ENCODE measurements at places on chromosomes 16 and 17.

DNA sequence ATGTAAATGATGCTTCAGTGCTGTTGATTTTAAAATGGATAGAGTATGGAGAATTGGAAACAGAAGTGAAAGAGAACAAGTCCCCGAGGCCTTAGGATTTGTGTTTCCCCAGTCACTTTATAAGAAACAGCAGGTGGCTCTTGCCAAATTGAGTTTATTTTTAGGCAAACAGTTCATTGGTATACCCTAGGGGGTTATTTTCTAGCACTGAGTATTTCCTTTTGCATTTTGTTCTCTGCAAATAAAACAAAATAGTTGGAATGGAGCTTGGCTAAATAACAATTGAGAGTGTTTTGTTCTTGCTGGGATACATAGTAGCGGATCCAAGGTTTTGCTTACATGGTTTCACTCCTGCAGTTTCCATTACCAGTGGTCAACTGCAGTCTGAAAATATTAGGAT is 591.1 kb upstream of the C16orf82 start:
- no peak for DNase-seq

DNA sequence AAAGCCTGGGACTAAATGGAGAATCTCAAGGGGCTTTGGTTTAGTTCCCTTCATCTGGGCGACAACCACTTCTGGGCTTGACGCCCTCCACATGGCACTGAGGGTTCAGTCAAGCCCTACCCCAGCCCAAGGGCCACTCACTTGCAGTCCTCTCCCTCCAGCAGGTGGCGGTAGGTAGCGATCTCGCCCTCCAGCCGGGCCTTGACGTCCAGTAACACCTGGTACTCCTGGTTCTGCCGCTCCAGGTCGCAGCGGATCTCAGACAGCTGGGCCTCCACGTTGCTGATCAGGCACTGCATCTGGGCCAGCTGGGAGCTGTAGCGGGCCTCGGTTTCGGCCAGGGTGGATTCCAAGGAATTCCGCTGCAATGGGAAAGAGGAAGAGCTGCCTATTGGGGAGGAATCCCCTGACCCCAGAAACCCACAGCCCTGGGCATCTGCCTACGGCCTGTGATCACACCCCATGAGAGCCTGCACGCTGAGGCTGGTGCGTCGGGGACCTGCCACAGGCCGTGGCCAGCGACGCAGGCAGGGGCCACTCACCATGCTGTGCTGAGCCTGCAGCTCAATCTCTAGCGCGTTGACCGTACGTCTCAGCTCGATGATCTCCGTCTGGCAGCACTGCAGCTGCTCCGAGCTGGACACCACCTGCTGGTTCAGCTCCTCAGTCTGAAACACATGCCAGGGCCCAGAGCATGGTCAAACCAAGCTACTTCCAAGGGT is 2.7 kb downstream of the KRT36 start:
- peak; percentile 25 for DNase-seq

DNA sequence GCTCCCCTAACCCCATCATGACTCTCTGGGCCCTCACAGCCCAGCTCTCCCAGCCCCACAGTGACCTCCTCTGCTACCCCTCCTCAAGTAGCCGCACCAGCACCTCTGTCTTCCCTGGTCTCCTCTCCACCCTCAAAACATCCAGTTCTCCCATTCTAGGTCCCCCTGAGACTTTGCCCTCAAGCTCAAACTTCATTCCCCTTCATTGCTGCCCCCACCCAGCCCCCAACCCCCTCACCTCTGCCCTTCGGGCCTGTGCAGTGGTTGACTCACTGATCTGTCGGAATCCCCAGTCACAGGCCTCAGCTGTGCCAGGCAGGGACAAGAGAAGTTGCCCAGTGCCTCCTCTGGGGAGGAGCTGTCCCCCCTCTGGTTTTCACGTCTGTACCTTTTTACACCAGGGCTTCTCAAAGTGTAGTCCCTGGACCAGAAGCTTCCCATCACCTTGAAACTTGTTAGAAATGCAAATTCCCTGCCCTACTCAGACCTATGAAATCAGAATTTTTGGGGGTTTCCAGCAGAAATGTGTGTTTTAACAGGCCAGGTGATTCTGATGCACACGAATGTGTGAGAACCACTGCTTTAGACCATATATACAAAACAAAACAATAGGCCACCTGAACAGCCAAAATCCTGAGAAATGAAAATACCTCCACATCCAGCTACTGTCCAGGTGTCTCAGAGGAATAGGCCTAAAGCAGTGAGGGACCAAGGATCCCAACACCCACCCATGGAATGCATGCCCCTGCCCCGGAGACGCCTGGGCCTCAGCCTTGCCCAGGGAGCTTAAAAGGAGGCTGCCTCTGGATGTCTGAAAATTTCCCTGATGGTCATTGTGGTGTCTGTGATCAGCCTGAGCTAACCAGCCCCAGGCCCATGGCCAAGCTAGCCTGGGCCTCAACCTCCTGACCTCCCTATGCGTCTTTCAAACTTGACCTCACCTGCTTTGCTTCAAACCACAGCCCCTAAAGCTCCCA is 853 bp upstream of the DOK4 start:
- DNase-seq: no peak

- DNase-seq: no peak
Measured at GRCh38 chr16:86730086-86730485, 151.7 kb downstream of the FOXL1 start.

DNA sequence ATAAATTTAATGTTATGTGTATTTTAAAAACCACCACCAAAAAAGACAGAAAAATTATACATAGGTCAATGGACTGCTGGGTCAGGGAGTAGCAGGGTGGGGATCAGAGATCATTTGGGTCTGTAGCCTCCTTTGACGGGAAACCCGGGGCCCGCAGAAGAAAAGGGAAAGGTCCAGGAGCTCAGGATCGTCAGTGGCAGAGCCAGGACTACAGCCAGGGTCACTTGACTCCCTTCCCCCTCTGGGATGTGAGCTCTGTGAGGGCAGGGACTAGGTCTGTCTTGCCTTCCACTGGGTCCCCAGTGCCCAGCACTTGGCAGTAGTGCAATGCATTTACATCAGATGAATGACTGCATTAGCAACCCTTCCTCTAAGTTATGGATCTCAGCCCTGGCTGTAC is 62.1 kb downstream of the TOM1L2 start:
- DNase-seq: no peak

GRCh38 chr16:19179546-19180490 is 11.8 kb downstream of the SYT17 start:
- peak; percentile 19 for DNase-seq

GRCh38 chr16:87160701-87161337 is 156.4 kb downstream of the C16orf95 start:
- DNase-seq: no peak

- DNase-seq: no peak
Measured at GRCh38 chr17:49523706-49524472, 28.8 kb downstream of the NGFR start.

GRCh38 chr17:73657473-73658116 is 13.3 kb upstream of the SDK2 start:
- DNase-seq: no peak

GRCh38 chr17:80476877-80477646 is 655 bp upstream of the NPTX1 start:
- DNase-seq: no peak

DNA sequence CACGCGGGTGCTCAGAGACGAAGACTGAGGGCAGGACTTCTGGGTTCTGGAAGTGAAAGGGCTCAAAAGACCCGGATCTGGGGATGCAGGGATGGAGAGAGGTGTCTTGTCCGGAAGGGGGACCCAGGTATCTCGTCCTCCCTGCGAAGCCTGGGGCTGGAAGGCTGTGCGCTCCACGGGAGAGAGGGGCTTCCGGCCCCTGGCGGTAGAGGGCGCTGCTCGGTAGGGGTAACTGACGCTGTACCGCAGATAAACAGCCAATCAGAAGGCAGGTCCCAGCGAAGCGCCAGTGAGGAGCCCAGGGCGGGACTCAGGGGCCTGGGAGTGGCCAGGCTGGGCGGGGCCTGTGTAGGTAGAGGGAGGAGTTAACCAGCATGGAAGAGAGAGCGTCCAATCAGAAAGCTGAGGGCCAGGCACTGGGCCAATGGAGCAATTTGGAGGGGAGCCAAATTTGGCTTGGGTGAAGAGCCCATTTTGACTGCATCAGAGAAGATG is 804 bp downstream of the TGFB1I1 start:
- DNase-seq: no peak

DNA sequence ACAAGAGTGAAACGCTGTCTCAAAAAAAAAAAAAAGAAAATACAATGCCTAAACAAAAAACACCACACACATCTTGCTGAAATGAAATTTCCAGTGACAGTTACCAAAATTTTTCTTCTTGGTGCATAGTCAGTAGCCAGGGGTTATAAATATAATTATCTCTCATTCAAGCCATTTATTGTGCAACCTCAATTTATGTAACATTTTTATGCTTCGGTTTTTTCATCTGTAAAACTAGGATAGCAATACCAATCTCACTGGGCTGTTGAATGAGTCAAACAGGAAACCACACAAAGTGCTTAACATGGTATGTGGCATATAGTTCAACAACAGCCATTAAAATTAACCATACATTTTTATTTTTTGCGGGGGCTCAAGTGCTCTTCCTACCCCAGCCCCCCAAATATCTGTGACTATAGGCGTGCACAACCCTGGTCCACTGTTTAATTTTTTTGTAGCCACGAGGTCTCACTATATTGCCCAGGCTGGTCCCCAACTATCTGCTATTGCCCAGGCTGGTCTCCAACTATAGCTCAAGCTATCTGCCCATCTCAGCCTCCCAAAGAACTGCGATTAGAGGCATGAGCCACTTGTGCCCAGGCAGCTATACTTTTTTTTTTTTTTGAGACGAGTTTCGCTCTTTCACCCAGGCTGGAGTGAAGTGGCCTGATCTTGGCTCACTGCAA is 2.6 kb downstream of the COG4 start:
- DNase-seq: no peak

- no peak for DNase-seq
Measured at GRCh38 chr16:1839554-1839953, 12.5 kb downstream of the FAHD1 start.

DNA sequence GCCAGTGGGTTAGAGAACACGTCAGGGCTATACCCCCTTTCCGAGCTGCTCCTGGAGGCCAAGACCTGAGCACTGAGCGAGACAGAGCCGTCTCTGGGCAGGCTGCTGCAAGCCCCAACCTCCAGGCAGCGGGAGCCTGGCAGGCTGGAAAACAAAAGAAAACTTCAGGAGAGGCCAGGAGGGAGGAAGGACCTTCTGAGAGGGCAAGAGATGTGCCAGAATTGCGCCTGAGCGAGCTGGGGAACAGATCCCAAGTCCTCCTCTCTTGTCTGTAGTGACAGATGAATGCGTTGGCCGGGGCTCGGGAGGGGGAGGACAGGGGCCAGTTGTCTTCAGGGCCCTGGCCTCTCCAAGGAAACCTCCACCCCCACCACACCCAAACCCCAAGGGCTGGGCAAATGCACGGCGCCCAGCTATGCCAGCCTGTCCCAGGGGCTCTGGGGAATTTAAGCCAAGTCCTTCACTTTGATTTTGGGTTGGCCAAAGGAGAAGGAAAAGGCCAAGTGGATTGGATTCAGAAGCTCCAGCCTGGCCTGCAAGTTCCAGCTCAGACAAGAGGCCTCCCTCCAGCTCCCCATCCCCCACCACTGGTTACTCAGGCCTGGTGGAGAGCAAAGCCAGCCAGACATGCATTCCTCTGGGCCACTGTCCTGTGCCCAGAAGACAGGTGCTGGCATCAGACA is 18.1 kb downstream of the SDK2 start:
- DNase-seq: no peak

DNA sequence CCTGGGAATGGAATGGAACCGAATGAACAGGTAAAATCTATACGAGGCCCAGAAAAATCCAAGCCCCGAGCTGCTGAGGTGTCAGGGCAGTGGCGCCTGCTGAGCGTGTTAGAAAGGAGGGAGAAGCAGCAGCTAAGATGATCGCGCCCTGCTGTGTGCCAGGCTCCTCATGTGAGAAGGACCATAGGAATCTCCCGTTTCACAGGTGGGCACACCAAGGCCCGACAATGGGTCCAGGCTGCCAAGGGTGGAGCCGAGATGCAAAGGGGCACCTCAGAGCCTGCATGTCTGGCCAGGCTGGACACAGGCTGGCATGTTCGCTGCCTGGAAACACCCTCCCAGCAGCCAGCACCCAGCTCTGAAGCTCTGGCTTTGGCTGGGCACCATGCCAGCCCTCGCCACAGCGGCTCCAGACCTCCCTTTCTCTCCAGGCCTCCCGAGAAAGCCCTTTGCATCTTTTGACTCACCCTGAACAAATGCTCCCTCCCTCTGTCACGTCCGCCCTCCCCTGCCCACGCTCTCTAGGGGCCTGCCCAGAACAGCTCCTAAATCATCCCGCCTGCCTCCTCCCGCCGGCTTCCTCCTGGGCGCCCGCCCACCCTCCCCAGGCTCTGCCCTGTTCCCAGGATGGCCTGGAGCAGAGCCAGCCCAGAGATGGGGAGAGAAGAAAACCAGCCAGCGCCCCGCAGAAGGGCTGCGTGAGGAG is 217.8 kb upstream of the GSE1 start:
- DNase-seq: no peak

GRCh38 chr17:79391376-79392233 is 219.2 kb downstream of the RBFOX3 start:
- DNase-seq: peak; percentile 62

DNA sequence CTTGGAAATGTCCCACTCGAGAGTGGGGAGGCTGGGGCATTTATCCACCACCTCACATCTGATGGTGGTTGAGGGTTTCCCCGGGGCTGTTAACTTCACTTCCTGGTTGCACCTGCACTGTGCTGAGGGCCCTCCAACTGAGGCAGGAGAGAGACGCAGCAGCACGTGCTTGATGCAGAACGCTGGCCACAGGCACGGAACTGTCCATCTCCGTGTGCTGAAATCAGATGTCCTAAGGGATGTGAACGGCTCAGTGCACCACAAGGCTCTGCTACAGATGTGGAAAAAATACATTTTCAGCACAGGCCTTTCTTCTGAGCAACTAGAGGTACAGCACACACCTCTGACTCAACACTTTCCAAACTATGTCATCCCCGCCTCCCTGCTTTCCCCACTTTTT is 114.8 kb upstream of the C16orf82 start:
- DNase-seq: no peak

All from stimulated activated CD4-positive, alpha-beta T cell treated with anti-CD3 and anti-CD28 coated beads, Interleukin-12 subunit alpha, Interleukin-12 subunit beta, amount 100 ng/mL, for 4 hours (primary cell).